Spleen (tissue), 13 donors: ENCODE measurements at places on chromosomes 1 and 21. TPM values are rescaled to one million over a fixed set of nuclear protein-coding genes. Genes with fewer than 3 reads are reported as not detected.

DNA sequence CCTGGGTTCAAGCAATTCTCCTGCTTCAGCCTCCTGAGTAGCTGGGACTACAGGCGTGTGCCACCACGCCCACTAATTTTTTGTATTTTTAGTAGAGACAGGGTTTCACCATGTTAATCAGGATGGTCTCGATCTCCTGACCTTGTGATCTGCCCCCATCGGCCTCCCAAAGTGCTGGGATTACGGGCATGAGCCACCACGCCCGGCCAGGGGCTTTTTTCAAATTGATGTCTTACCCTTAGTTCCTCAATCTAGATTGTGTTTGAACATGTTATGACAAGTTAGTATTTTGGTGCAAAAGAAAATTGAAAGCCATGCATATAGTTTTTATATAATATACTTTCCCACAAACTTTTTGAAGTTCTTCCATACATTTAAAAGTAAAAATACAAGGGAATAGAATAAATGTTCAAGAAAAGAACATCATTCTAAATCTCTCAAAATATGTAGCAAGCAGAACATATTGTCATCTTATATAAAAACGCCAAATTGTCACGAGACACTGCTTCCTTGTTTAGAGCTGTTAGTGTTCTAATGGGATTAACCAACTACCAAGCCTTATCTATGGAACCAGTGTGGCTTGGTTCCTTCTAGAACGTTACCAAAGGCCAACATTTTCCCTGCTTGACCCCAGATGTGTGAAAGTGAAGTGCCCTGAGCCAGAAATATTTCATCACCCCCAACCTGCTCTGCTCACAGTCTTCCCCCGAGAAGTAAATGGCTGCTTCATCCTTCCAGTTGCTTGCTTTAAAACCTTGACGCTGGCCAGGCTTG lies 9.5 kb upstream of the PLEKHM2 start:
- DNase-seq: no peak

- no peak for DNase-seq
Measured at GRCh38 chr1:185600641-185601040, 133.6 kb upstream of the HMCN1 start.

- DNase-seq: no peak
Measured at GRCh38 chr1:201241736-201242135, 41.6 kb upstream of the PKP1 start.

The UBQLN4 gene
- total RNA-seq: 26.4 TPM

The CAPN9 gene
- not detected for total RNA-seq

DNA sequence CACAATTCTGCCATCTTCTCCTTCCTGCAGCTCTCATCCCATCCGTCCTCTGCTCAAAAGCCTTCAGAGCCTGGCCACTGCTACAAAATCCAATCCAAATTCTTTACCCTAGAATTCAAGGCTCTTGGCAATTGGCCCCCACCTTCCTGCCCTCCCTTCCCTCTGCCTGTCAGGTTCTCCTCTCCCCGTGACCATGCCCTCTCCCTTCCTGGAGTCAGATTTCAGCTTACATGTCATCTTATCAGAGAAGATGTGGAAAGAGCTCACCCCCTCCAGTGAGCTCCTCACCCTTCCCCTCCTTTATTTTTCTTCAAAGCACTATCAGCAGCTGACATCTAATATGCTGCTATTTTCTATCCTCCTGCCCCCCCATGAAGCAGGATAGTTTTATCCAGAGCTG lies 86.9 kb downstream of the GRIK3 start:
- no peak for DNase-seq

GRCh38 chr1:147297438-147297837 lies 55.0 kb downstream of the CHD1L start:
- DNase-seq: no peak

- DNase-seq: no peak
Measured at GRCh38 chr1:107309962-107310361, 169.1 kb downstream of the NTNG1 start.

- DNase-seq: no peak
Measured at GRCh38 chr1:54070171-54070837, 16.9 kb downstream of the TCEANC2 start.

The LRRC3 gene
- 4.9 TPM for total RNA-seq

DNA sequence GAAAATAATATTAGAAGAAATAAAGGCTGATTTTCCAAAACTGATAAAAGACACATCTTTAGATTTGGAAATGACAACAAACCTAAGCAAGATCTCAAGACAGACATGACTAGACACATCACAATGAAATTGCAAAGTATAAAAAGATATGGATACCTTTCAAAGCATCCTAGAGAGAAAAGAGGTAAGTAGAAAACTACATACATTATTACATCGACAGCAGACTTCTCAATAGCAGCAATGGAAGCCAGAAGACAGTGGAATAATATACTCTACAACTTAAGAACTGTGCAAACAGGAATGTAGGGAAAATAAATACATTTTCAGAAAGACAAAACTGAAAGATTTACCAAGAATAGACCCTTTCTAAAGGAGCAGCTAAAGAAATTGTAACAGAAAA lies 50.2 kb downstream of the DENND1B start:
- no peak for DNase-seq

- DNase-seq: no peak
Measured at GRCh38 chr1:33462405-33463164, 9.9 kb upstream of the ZSCAN20 start.

DNA sequence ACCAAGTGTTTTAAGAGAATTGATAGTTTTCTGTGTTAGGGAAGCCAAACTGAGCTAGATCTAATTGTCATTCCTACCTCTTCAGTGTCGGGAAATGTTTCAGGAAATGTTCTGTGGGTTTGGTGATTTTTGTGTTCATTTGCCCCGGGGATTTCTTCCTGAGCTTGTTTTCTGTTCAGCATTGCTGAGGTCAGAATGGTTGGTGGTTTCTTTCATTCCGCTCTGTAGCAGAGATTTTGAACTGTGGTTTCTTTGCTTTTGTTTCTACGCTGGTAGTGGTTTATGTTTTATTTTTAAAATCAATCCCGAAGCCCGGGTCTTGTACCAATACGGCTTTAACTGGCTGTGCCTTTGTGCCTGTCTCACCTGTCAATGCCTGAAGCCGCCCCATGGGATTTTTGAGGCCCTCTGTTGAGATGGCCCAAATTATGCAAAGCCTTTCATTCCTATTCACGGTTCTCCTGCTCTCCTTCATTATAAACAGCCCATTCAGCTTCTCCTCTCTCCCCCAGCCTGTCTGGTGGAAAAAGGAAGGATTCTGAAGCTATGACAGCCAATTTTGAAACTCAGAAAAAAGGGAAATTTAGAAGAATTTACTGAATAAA lies 417.2 kb upstream of the KAZN start:
- DNase-seq: no peak

DNA sequence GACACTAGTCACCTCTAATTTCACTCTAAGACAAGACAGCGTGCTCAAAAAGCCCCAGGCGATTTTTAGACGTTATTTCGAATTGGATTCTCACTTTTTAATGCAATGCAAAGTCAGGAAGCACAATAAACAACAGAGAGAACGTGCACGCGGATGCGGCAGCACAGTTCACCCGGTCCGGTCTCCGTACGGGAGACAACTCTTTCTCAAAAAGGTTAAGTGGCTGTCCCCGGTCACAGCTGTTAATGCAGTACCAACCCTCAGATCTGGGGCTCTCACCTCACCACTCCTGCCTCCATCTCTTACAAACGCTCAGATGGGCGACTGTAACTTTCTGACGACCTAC lies 1.2 kb downstream of the HP1BP3 start:
- no peak for DNase-seq

GRCh38 chr1:43912607-43913006 lies 21.0 kb upstream of the ARTN start:
- no peak for DNase-seq

The MCOLN2 gene
- 16.6 TPM for total RNA-seq

- no peak for DNase-seq
Measured at GRCh38 chr1:170623171-170623570, 40.8 kb upstream of the PRRX1 start.

DNA sequence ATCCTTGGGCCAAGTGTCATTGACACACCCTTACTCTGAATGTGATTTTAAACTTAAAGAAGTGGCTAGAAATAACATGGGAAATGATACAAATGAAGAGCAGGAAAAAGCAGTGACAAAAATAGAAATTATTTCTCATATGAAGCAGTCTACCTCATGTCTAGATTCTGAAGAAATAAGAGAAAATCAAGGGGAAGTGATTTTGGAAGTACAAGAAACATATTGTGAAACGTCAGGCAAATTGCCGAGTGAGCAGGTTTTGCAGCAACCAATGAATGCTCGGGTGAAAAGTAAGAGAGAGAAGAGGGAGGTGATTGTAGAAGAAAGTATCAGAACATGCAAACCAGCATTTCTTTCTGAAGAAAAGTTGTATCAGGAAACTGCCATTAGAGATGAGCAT lies 130.7 kb downstream of the MACF1 start:
- DNase-seq: no peak

The LORICRIN gene
- total RNA-seq: not detected

- DNase-seq: no peak
Measured at GRCh38 chr1:150233359-150234308, 2.3 kb downstream of the ANP32E start.

- peak; percentile 93 for DNase-seq
Measured at GRCh38 chr1:32336963-32337675, 1.1 kb upstream of the MARCKSL1 start.

GRCh38 chr1:72117621-72118020 lies 164.7 kb downstream of the NEGR1 start:
- no peak for DNase-seq

DNA sequence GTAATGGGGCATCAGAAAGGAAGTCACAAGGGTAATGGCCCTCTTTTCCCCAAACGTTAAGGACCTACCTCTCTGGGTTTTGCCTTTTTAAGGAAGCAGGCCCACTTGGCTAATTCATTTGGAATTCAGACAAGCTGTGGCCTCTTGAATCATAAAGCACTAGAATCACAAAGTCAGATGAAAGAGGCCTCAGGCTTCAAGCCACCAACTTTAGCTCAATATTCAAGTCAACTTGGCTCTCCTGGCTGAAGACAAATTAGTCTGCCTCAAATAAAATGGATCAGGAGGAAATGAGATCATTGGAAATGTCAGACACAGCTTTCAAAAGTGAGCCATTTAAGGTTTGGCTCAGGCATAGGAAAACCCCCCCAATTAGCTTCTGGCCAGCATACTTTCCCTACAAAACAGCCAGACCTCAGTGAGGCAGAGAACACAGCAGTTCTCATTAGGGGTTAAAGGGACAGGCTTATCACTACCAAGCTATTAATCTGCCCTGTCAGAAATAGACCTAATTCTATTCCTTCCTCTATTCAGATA lies 34.3 kb downstream of the SLC35D1 start:
- no peak for DNase-seq

- peak; percentile 61 for DNase-seq
Measured at GRCh38 chr21:42633858-42634257, 19.6 kb upstream of the PDE9A start.

- DNase-seq: no peak
Measured at GRCh38 chr1:57089855-57090254, 124.0 kb upstream of the C8B start.

DNA sequence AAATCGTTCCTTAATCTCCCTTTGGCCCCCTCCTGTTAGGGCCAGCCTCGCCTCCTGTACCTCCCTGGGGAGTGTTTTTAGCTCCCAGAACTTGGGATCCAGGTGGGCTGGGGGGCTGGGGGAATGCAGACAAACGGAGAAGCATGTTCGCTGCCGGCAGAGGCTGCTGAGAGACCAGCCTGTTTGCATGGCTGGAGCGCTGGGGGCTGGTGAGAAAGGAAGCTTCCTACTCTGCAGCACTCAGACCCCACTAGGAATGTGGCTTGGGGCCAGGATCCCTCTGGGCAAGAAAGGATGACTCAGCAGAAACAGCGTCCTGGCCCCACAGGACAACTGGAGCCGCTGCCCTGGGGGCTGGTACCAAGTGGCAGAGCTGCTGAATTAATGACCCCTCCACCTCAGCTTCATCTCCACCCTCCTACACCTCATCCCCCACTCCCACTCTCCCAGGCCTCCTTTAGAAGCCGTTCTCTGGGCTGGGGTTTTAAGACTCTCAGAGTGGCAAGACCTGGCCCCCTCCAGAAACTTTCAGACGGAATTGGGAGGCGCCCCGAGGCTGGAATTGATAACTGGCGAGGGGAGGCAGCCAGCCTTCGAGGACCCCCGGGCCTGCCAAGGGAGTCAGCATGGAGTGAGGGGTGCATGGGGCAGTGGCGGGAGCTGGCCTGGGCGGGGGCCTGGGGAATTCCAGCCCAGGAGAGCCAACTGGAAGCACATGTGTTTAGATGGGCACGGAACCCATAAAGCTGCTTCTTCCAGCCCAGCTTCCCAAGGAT lies 28.5 kb upstream of the EPS8L3 start:
- no peak for DNase-seq
